Activated T-cell treated with anti-CD3 and anti-CD28 coated beads for 4 hours (primary cell): ENCODE measurements at places on chromosomes 1 and 21.

DNA sequence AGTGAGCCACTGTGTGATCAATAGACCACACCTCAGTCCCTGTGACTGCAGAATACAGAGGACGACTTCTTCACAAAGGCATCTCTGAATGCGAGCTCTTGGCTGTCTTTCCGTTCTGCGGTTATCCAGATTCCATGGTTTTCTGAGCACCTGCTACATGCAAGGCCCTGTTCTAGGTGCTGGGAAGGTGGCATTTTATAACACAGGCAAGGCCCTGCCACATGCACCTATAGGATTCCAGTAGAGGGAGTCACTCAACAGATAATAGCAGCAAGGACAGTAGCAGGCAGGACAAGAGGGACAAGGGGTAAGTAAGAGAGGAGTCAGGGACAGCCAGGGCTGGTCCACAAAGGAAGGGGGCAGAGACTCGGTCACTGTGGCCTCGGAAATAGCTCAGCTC, 9.0 kb downstream of the URB1 start:
- DNase-seq = no peak

GRCh38 chr1:121483961-121484424, 299.2 kb downstream of the SRGAP2C start:
- no peak for DNase-seq

GRCh38 chr1:63731117-63732043, 42.4 kb upstream of the ROR1 start:
- no peak for DNase-seq

DNA sequence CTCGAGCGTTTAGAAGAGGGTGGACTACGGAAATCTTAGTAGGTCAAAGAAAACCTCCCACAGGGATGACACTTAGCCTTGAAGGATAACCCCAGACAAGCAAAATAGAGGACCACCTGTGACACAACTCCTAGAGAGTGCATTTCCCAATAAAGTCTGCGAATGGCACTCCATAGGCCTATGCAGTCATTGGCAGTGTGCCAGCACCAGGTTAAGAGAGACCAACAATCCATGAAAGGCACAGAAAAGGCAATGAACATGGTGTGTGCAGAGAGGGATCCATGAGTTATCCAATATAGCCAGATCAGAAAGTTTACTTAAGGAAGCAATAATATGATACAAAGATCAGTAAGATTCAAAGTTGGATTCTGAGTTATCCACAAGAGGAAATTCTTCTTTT, 45.2 kb upstream of the FMO2 start:
- no peak for DNase-seq

DNA sequence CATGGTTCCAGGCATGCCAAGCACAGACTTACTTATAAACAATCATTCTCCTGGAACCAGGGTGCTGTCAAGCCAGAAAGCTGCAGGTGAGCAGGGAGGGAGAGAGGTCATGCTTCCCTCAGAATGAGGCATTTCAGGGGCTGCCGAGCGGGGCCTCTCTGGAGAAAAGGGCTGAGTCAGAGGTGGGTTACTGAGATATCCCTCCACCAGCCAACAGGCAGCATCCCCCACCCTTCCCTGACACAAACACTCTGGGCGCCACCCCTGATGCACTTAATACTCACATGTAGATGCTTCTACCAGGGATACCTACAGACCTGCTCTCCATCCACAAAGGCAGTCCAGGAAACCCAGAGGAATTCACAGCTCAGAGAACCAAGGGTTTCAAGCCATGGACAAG, 13.1 kb downstream of the STK40 start:
- DNase-seq = no peak

DNA sequence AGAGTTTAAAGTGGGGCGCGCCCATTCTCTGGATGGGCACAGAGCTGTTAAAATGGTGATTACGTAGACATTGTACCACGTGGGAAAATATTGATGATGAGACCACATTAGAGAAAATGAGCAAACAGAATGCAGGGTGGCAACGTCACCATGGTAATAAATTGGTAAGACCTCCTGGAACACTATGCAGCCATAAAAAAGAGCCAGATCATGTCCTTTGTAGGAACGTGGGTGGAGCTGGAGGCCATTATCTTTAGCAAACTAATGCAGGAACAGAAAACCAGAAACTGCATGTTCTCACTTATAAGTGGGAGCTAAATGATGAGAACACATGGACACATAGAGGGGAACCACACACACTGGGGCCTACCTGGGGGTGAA, 53.5 kb upstream of the CLDN14 start:
- no peak for DNase-seq

GRCh38 chr1:19577561-19577960, 66.5 kb upstream of the NBL1 start:
- no peak for DNase-seq

DNA sequence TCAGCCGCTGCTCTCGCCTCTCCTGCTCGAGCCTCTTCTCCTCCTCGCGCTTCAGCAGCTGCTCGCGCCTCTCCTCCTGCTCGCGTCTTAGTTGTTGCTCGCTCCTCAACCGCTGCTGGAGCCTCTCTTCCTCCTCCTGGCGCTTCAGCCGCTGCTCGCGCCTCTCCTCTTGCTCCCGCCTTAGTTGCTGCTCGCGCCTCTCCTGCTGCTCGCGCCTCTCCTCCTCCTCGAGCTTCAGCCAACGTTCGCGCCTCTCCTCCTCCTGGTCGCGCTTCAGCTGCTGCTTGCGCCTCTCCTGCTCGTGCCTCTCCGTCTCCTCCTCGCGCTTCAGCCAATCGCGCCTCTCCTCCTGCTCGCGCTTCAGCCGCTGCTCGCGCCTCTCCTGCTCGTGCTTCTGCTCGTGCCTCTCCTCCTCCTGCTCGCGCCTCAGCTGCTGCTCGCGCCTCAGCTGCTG, 3.7 kb downstream of the TCHH start:
- no peak for DNase-seq

DNA sequence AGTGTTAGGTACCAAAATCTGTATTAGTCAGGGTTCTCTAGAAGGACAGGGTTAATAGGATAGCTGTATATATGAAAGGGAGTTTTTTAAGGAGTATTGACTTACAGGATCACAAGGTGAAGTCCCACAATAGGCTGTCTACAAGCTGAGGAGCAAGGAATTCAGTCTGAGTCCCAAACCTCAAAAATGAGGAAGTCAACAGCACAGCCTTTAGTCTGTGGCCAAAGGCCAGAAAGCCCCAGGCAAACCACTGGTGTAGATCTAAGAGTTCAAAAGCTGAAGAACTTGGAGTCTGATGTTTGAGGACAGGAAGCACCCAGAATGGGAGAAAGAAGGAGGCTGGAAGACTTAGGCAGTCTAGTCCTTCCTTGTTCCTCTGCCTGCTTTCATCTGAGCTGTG, 487.5 kb upstream of the CHRM3 start:
- no peak for DNase-seq

DNA sequence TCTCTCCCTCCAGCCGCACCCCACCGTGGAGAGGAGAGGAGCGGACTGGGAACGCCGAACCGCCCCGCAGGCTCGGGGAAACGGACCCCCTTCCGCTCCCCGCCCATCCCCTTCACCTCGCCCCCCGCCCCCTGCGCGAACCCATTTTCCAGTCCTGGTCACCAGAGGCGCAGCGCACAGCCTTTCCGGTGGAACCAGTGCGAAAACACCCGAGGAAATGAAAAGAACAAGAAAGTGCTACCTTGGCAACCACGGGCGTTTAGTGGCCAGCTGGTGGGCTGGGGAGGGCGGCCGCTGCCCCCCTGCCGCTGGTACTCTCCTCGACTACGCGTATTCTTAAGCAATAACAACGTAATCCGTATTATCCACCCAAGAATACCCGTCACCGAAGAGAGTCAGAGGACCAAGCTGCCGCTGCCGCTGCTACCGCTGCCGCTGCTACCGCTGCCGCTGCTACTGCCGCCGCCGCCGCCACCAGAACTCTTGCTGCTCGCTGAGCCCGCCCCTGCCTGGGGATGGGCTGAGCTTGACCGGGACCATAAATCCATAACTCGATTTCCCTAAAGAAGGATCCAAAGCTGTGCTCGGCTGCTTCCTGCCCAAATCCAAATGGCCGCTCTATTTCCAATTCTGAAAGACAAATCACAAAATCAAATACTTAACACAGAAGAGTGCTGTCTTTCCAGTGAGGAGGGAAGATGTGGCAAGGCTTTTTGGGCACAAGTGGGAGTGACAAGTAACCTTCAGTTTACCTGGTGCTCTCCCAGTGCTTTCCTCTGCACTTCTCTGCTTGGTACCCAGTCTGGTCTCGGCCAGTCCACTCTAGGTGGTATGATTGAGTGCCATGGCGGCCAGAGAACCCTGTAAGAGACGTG, 125.2 kb upstream of the DPYD start:
- no peak for DNase-seq

DNA sequence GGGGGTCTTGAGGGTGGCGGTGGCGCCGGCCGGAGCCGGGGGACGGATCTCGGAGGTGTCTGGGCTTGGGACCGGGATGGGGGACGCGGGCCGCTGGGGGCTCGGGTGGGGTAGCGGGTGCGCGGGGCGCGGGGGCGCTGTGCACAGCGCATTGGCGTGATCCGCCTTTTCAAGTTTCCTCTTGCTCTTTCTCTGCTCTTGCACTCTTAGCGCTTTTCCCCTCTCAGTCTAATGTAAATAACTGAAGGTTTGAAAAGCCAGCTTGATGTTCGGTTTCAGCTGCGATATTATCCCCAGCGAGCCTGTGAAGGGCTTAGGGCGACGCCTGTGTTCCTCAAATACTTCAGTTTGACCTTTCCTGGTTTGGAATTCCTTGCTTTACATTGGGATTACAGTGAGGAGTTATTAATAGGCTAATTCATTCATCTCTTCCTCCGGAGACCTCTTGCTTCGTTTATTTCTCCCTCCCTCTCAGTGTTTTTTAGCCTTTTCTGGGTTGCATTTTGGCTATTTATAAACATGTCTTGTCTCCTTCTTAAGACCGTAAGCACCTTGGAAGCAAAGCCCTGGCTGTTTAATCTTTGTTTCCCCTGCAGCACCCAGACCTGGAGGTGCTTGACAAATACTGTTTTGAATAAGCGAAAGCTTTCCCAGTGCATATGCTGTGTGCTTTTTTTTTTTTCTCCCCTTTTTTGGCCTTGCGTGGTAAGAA, 693 bp downstream of the RAB4A start:
- peak; percentile 39 for DNase-seq

- no peak for DNase-seq
These were observed 8.6 kb upstream of the MT1HL1 start for GRCh38 chr1:237012788-237013383.

DNA sequence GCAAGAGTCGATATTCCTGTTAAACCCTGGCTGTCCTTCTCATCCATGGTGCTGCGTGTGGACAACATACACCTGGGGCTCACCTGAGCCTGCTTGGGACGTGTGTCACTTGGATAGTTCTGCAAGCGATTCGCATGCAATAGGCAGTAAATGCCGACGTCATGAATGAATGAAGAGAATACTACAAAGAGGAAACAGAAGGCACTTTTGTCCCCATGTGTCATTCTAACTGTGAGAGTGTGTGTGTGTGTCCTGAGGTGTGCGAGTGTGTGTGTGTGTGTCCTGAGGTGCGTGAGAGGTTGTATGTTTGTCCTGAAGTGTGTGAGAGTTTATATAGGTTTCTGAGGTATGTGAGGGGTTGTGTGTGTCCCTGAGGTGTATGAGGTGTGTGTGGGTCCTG, 647 bp upstream of the TCP10L start:
- no peak for DNase-seq

DNA sequence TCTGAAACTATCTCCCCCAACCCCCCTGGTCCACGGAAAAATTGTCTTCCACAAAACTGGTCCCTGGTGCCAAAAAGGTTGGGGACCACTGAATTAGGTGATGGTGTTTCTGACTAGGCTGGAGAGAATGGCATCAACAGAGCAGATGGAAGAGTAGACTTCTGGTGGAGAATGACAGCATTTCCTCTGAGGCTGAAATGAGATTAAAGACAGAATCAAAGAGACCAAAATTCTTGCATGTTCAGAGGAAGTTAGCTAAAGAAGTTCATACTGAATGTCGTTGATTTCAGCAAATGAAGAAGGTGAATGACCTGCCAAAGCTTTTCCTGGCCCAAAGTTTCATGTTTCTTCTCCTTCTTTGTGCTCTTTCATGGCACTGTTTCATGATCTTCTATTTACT, 188.2 kb upstream of the RUNX1 start:
- DNase-seq = no peak

DNA sequence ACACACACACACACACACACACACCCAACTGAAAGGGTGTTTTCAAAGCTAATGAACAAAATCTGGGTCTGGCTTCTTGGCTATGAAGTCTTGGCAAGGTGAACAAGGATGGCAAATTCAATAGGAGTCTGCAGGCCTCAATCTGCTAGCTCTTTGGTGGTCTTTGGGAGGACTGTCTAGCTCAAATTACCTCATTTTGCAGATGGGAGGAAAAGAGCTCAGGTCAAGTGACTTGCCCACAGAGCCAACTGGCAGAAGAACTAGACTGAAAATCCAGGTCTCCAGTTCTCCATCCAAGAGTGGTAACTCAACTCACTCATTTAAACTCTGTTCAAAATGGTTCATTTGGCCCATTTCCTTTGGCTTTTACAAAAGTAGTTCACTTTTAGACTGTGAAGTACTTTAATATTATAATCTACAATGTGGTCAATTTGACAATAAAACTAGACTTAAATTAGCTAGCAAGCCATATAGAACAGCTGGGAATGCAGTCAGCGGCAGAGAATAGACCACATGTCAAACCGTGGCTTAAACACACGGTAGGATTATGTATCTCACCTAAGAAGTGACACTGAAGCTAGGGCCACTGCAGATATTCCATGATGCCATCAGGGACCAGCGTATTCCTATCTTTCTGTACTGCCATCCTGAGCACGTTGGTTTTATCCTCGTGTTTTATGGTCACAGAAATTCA, 112.9 kb downstream of the APP start:
- DNase-seq = no peak

DNA sequence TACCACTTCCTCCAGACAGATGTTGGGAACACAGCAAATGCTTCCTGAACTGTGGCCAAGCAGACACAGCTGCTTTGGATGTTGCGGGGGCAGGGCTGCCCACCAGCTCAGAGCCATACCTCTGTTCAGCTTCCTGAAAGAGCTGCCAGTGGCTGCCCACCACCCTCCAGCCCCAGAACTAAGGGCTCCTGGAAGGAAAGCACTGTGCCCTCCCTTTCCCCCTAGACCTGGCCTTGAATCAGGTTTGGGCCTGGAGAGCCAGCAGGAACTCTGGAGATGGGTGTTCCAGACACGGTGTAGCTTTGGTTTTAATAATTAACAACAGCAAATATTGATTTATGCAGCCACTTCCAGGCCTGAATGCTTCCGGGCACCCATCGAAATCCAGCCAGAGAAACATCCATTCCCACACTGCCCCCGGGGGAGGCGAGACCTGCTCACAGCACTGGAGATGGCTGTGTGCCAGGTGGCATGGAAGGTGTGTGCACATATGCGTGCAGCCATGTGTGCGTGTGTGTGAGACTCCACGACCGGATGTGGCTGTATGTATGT, 45.7 kb downstream of the RAP1GAP start:
- no peak for DNase-seq

- no peak for DNase-seq
These were observed 25.8 kb downstream of the EXOC8 start for GRCh38 chr1:231311720-231312431.

DNA sequence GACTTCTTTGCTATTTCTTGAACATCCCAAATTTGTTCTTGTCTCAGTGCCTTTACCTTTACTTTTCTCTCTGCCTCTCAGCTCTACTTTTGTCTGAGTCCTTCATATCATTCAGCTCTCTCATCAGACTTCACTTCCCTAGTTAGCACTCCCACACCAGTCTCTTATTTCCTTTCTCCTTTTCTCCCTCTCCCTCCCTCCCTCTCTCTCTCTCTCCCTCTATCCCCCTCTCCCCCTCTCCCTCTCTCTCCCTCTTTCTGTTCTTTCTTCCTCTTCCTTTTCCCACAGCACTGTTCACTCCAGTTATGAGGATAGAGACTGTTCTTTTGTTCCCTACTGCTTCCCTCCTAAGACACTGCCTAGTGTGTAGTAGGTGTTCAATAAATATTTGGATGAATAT, 154.9 kb downstream of the MAST2 start:
- no peak for DNase-seq
